Right forelimb (tissue), 1 donor: ENCODE measurements at places on chromosomes 16 and 17.
A peak's percentile ranks its signal among the peaks of the same experiment; 100 is the strongest.

GRCh38 chr17:32357615-32358014 lies 7.7 kb downstream of the ZNF207 start:
- no peak for DNase-seq

DNA sequence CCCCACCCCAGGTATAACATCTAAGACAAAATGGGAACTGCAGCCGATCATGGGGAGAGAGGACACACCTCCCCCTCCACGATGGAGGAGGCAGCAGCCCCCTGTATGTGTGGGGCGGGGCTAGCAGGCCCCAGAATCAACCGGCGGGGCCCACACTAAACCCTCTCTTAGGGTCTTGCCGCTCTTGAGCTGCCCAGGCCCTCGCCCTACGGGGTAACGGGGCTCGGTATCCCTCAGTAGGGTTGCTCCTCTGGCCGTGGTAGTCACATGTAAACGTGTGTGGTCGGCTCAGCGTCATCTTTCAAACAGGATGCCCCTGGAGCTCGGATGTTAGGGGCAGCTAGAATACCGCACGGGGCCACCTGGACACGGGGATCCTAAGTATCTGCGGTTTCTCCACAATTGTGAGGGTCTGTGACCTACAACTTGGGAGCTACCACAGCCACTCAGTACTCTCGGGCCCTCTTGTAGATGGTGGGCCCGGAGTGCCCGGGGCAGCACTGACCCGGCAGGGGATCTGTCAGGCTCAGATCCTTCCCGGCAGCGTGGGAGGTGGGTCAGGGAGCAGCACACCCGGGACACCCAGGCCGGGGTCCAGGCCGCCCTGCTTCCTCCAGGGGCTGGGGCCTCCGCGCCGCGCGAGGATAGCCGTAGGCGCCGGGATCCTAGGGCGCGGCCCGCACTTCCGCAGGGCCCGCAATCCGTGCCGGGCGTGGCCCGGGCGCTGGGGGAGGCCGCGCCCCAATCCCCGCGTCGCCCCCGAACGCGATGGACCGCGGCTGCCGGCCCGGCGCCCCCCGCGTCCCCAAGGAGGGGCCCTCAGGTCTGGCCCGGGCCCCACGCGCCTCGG lies 781 bp downstream of the ARHGDIA start:
- peak; percentile 69 for DNase-seq

DNA sequence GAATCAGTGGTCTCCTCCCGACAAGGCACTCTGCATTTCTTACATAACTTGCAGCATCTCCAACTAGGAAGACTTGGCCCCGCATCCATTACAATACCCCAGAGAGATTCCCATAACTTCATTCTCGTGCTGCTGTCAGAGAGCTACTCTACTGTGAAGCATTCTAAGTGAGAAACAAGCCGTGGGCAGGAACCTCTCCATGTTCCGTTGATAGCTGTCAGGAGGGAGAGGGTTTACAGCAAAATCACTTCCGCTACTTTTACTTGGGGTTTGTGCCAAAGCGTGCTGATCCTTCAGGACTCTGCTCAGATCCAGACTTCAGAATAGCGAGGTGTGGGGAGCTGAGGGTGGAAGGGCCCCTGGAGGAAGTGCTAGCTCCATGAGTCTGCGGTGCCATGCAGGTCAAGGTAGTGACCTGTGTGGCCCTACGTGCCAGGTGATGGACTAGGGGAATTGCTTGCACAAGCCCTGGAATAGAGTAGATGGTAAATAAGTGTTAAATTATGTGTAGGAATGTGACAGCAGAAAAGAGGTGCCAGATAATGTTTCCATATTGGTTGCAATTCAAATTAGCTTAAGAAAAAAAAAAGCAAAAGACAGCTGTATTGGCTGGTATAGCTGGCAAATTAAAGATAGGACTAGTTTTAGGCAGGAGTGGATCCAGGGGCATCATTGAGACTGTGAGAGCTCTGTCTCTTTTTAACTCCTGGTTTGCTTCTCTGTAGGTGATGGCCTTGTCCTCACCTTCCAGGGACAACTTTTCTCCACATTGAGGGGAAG lies 358.5 kb upstream of the ERCC4 start:
- no peak for DNase-seq

DNA sequence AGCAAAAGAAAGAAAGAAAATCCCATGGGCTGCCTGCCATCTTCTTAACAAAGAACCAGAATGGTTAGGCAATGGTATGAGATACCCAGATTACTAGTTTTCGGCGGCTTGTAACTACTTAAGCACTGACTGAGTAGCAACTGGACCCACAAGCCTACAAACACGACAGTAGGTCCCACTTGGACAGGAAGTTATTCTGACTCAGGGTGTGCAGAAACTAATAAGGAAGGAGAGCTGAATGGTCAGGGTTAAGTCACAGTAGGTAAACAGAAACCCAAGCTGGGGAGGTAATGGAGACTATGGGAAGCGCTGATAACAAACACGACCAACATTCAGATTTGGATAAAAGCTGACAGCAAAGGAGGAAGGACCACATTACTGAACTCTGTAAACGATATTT lies 10.4 kb upstream of the HLF start:
- no peak for DNase-seq

- no peak for DNase-seq
Observed at GRCh38 chr17:61007980-61008379, 330.3 kb downstream of the BCAS3 start.

DNA sequence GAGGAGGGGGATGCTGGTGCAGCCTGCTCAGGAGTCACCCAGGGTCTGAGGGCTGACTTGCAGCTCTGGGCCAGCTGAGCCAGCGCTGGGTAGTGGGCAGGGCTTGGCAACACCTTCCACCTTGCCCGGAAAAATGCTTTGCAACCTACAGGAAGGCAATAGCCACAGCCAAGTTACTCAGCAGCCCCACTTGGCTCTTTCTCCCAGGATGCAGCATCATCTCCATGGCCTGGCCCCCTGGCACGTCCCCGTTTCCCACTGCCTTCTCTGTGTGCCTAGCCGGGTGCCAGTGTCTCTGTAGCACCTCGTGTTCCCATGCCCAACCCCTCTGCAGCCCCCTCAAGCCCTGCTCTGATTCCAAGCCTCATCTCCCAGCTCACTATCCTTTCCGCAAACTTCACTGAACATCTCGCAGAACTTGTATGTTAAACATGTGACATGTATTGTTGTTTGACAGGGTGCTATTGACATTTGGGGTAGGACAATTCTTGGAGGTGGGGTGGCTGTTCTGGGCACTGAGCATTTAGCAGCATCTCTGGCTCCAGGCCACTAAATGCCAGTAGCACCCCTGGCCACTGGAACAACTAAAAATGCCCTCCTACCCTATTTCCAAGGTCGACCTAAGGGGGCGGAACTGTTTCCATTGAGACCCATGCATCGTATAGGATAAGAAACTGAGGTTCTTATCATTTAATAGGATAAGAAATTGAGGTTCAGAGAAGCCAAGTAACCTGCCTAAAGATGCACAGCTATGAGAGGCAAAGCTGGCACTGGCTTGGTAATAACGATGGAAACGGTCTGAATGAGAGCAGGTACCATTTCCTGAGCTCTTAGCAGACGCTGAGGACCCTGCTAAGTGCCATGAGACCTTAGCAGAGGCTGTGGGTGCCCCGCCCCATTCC lies 12.2 kb downstream of the DEXI start:
- no peak for DNase-seq

GRCh38 chr17:44556166-44556831 lies 985 bp upstream of the FZD2 start:
- peak; percentile 72 for DNase-seq

- DNase-seq: no peak
Observed at GRCh38 chr17:17112628-17113200, 70.5 kb downstream of the MPRIP start.

DNA sequence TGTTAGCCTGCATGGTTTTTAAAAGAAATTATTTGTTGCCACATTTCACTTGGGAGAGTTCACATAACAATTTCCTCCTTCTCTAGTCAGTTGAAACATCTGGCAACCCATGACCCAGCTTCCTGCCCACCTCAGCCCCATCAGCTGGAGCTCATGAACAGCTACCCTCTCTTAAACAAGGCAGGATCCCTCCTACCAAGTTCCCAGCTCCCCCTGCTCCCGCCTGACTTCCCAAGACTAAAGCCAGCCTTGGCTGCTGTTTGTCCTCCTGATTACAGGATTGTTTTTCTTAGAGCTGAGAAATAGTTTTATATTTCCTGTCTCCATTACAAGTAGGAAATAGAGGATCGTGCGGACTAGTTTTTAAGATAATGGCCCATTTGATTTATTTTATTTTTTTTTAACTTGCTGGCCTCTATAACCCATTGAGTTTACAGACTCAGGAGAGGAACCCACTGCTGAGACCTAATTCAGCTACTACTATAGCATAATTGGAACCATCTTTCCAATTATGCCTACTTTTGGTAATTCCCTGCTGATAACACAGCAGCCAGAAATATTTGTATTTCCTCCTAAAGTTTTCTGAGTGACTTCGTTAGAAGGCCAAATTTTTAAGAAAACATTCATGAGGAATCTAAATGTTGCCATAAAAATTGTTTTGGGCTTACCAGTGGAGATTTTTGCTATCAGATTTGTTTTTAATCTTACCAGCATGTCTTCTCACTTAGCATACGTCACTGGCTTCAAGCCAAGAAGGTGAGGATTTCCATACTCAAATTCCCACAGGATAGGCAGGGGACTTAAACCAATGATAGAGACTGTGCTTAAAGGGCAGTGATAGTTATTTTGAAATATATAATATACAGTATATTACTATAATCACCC lies 90.0 kb downstream of the ELAC2 start:
- no peak for DNase-seq

- DNase-seq: peak; percentile 81
Observed at GRCh38 chr17:49514071-49514721, 19.1 kb downstream of the NGFR start.

DNA sequence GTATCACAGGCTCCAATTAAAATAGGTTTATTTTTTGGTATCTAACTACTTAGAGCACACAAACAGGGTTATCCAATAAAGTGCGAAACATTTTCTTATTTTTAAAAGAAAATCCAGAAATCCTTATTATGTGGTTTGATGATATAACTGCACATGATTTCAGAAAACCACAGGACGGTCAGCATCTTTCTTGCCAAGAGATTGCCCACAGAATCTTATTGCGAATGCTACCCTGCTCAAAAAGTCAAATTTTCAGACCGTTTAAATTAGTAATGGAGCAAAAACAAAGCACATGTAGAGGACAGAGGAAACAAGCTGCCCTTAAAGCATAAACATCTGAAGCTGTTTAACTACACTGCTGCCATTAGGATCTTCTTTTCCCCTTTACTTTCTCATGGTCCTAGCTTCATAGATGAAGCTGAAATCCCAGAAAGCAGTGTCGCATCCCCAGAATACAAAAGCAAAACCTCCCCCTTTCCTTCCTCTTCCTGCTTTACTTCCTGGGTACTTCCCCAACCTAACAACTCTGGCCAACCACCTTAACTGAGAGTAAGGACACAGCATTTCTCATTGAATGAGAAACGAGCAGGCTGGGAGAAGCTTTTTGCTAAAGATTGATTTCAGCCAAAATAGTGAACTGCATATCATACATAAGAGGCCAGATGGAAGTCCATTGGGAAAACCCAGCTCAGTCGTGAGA lies 43.7 kb downstream of the CMTM4 start:
- no peak for DNase-seq

DNA sequence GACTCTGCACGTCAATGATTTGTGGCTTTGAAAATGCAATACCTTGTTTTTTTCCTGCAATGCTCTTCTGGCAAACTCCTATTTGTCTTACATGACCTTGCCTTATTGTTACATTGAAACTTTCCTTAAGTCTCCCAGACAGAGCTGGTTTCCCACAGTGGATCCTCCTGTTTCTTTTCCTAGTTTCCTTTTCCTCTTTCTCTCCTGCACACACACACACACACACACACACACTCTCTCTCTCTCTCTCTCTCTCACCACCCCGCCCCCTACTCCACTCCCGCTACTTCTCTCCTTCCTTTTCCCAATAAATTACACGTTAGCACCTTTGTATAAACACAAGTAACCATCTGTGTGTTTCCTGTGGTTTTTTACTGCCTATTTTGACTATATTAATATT lies 2.3 kb downstream of the ORC6 start:
- DNase-seq: no peak

- DNase-seq: no peak
Observed at GRCh38 chr17:17787568-17787967, 49.2 kb downstream of the SREBF1 start.

DNA sequence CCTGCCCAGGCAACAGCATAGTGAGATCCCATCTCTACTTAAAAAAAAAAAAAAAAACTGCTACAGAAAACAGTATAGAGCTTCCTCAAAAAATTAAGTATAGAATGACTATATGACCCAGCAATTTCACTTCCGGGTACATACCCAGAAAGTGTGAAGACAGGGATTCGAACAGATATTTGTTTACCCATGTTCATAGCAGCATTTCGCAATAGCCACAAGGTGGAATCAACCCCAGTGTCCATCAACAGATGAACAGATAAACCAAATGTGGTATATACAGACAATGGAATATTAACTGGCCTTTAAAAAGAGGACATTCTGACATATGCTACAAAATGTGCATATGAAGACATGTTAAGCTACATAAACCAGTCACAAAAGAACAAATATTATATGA lies 95.5 kb downstream of the CHD9NB start:
- no peak for DNase-seq

- no peak for DNase-seq
Observed at GRCh38 chr17:61015966-61016365, 338.3 kb downstream of the BCAS3 start.

- DNase-seq: no peak
Observed at GRCh38 chr16:30149250-30149930, 26.4 kb upstream of the MAPK3 start.

DNA sequence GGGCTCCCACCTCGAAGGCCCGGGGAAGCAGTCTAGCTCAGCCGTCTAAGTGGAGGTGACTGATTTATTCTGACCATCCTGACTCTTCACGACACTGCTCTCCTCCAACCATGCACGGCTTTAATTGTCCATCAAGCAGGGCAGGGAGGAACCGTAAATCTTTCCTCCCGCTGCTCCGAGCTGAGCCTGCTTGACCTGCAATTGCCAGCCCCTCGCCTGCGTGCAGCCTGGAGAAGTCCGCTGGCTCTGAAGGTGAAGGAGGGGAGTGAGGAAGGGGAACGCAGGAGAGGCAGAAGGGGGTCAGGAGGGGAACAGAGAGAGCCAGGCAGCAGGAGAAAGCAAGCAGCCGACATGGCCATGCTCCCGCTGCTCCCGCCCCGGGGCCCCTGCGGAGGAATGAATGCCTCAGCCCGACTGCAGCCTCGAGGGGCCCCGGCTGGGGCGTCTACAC lies 10.1 kb downstream of the RBFOX3 start:
- DNase-seq: no peak

GRCh38 chr16:72768591-72768990 lies 279.3 kb downstream of the ZFHX3 start:
- no peak for DNase-seq

- no peak for DNase-seq
Observed at GRCh38 chr16:19110537-19111360, 3.0 kb upstream of the ITPRIPL2 start.
